ENCODE measurements at places on chromosomes 4 and X.

- DNase-seq, result no peak
These were observed 18.6 kb upstream of the RAP1GDS1 start for GRCh38 chr4:98242538-98242937.

DNA sequence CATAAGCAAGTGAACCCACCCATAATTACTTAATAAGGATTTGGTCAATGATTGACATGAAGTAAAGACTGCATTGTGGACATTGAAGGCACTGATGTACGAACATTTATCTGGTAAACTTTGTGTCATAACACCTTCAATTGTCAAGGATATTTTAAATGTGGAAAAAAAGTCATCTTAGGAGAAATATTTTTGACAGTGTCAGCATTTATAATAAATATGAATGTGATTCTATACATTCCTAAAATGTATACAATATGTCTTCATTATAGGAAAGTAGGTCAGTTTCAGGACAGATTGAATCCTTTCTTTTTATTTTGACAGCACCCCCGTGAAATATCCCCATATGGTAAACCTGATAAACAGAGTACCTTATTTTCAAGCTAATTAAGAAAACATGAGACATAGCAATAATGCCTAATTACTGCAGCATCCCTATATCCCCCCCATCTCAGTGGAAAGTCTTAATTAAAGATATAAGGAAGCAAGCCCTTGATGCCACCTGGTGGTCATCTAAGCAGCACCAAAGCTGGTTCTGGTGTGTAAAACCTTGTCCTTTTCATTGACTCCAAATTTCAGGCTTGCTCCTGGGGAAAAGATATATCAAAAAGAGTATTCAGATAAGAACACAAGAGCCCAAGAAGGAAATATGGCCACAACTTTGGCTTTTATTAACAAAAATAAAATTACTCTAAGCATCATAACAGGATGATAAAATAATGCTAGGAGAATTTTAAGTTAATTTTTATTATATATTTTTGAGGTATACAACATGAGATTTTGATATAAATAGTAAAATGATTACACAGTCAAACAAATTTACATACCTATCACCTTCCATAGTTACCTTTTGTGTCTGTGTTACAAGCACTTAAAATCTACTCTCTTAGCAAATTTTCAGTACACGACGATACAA, 379.7 kb downstream of the TLL1 start:
- peak; percentile 8 for DNase-seq

GRCh38 chrX:49277535-49277830, 7.9 kb downstream of the PPP1R3F start:
- DNase-seq, result no peak

- DNase-seq, result no peak
These were observed 39.8 kb upstream of the KLHL13 start for GRCh38 chrX:118156254-118156952.

GRCh38 chrX:101377547-101377946, 8.4 kb downstream of the BTK start:
- no peak for DNase-seq

- DNase-seq, result no peak
These were observed 206.2 kb downstream of the TENM3 start for GRCh38 chr4:182449186-182449929.

GRCh38 chr4:84596826-84597225, 13.9 kb downstream of the CDS1 start:
- DNase-seq, result peak; percentile 88

DNA sequence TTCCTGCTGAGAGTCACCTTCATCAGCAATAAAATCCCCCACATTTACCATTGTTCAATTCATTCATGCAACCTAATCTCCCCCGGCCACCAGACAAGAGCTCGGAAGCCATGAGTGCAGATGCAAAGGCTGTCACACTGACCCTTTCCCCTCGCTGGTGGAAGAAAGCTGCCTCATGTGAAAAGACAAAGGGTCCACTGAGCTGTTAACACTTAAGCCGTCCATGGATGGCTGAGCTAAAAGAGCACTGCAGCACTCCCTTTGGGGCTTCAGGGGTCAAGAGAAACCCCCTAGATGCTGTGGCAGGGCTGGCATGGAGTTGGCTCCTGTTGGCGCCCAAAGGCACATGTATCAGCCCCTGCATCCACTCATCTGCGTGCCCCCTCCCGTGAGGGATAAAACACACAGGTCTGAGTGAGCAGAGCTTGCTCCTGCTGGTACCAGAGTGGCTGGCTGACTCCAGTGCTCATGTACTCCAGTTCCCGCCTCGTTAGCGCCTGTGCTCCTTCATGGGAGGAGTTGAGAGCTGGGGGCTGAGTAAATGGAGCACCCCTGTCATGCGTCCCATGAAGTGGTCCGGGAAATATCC, 216.5 kb downstream of the PDHA2 start:
- no peak for DNase-seq

GRCh38 chrX:154384284-154384892, 5.3 kb downstream of the EMD start:
- no peak for DNase-seq

DNA sequence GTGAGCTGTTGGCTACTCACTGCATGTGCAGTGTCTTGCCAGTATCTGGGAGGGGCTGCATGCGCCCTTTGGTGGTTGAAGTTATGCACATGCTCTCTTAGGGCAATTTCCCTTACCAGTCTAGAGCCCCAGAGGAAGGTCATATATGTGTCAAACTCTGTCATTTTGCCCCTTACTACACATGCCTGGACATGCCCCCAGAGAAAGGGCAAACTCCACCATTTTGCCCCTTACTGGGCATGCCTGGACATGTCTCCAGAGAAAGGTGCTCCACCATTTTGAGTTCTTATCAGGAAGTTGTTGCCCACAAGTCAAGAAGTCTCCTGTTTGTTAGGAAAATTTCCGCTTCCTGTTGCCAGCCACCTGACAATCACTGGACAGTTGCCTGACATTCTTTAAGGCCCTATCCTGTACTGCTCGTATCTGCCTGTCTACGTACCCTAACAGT, 56.4 kb upstream of the PLAC8 start:
- no peak for DNase-seq

DNA sequence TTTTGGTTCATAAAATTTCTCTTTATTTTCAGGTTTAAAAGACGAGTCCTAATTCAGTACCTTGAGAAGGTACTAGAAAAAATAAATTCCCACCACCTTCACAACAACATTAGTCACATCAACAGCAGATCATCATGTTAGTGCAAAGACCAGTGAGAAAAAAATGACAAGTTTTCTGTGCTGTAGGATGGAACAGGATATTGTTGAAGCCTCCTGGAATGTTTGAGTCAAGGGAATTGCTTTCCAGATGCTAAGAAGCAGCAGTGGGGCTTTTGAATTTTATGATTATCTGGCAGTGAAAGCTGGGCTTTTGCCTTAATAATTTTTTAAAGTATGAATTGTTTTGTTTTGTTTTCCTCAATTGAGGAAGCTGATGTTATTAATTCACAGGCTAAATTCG, 61.0 kb downstream of the INTS6L start:
- DNase-seq, result no peak

DNA sequence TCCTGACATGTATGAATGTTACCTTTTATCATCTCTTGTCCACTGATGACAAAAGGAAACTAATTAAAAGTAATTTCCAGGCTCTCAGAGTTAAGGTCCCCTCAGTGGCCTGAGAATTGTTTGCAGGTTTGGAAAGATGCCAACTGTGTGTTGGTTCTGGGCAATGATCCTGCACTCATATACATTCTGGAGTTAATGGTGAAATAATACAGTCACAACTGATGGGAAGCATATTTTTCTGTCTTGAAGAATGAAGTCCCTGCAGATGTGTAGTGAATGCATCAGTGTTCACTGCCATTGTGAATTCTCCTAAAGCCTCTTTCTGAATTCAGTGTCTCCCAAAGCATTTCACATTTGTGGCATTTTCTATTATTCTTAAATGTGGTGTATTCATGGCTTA, 238.1 kb upstream of the PPP1R2C start:
- no peak for DNase-seq

DNA sequence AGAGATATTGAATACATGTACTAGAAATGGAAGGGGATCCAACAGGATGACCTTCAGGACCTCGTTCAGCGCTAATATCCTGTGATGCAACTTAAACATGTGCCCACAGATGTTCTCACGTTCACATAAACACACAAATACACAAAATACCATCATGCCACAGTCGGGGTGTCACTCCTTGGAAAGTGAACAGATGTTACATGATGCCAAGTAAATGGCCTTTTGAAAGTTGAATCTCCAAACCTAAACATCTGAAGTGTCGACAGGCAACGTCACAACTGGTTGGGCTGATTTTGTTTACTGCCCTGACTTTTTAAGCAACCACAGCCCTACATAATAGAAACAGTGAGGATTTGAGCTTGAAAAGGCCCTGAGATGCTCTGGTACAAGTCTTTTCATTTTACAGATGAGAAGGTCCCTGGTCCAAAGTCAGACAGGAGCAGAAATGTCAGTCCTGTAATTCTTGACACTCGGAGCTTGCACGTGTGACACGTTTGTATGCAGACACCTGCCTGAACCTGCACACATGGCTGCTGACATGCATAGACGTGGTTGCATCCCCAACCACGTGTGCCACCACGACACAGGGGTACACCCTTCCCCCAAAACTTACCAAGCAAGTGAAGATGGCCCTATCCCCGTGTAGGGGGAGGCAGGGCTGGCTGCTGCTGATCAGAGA, 23.5 kb upstream of the BCORL1 start:
- no peak for DNase-seq

- no peak for DNase-seq
These were observed 1.7 kb upstream of the PRRG1 start for GRCh38 chrX:37347420-37347819.

DNA sequence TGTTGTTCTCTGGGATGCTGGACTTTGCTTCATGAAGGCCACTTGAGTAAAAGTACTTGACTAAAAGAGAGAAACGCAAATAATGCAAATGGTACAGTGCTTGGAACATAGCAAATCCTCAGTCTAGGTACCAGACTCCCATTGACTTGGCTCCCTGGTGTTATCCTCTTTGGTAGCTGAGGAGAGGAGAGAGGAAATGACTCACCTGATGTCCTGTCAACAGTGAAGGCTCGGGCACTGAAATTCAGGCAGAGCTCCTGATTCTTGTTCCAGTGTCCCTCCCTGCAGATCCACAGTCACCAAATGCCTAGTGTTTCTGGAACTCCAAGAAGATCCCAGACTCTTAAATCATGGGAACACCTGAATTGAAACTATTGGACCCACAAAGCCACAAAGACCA, 22.5 kb upstream of the TCEAL4 start:
- no peak for DNase-seq

GRCh38 chrX:13092455-13092941, 48.1 kb upstream of the FAM9C start:
- no peak for DNase-seq

GRCh38 chr4:78732332-78733104, 43.6 kb upstream of the BMP2K start:
- no peak for DNase-seq

- peak; percentile 37 for DNase-seq
These were observed 2.4 kb upstream of the RAB40AL start for GRCh38 chrX:102934624-102935023.

DNA sequence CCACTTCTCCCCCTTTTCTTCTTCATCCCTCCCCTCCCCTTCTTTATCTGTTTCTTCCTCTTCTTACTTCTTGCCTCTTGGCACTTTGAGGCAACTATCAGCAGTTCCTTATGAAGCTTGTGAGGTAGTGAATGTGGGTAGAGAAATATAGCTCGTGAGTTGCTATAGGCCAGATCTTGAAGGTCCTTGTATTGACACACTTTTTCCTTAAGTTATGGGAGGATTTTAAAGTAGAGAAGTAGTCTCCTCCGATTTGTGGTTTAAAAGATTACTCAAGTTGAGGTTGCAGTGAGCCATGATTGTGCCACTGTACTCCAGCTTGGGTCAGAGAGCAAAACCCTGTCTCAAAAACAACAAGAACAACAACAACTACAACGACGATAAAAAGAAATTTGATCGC, 3.4 kb upstream of the RRAGB start:
- no peak for DNase-seq

GRCh38 chr4:159481936-159482335, 379.1 kb downstream of the RAPGEF2 start:
- DNase-seq, result no peak

- no peak for DNase-seq
These were observed 34.1 kb downstream of the FHDC1 start for GRCh38 chr4:152970102-152970820.

DNA sequence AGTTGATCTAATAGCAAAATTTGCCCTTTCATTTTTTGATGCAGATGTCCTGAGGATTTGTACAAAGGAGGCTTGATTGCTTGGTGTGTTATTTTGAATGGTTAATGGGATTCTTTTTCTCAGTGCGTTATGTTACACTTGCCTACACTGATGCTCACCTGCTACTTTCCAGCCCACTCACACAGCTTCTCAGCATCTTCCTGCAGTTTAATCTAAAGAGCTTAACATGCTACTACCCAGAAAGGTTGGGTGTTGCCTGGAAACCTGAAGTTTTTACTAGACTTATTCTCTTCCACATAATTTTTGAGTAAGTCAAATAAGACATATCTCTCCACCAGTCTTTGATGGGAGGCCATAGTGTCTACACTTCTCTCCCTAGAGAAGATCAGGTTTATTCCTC, 9.9 kb upstream of the GPR101 start:
- no peak for DNase-seq

GRCh38 chrX:34559325-34559724, 97.8 kb downstream of the TMEM47 start:
- peak; percentile 2 for DNase-seq

- peak; percentile 11 for DNase-seq
These were observed 133.0 kb upstream of the TMLHE start for GRCh38 chrX:155745792-155746191.

DNA sequence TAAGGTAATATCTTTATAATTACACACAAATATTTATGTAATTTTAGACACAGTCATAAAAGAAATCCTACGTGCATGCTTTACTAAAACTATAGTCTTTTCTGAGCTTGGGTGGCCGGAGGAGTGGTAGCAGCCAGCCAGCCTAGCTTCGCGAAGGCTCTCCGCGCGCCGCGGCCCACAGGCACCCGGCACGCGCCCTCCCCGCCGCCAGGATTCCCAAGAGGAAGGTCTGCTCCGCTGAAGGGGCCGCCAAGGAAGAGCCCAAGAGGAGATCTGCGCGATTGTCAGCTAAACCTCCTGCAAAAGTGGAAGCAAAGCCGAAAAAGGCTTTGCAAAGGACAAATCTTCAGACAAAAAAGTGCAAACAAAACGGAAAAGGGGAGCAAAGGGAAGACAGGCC, 8.7 kb upstream of the PJA1 start:
- DNase-seq, result no peak

- no peak for DNase-seq
These were observed 69.8 kb upstream of the BMP2K start for GRCh38 chr4:78706302-78706701.

DNA sequence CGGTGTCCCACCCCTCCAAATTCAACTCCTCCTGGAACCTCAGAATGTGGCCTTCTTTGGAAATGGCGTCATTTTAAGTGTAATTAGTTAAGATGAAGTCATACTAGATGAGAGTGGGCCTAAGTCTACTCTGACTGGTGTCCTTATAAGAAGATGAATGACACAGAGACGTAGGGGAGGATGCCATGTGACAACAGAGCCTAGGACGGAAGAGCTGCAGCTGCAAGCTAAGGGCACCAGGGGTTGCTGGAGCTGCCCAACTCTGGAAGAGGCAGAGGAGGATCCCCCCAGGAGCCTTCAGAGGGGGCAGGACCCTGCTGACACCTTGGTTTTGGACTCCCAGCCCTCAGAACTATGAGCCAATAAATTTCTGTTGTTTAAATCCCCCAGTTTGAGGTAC, 115.1 kb downstream of the STK32B start:
- DNase-seq, result no peak

GRCh38 chrX:67207912-67208311, 335.9 kb upstream of the AR start:
- peak; percentile 3 for DNase-seq
